ENCODE measurements at places on chromosomes 6 and 20.
A peak's percentile ranks its signal among the peaks of the same experiment; 100 is the strongest.

DNA sequence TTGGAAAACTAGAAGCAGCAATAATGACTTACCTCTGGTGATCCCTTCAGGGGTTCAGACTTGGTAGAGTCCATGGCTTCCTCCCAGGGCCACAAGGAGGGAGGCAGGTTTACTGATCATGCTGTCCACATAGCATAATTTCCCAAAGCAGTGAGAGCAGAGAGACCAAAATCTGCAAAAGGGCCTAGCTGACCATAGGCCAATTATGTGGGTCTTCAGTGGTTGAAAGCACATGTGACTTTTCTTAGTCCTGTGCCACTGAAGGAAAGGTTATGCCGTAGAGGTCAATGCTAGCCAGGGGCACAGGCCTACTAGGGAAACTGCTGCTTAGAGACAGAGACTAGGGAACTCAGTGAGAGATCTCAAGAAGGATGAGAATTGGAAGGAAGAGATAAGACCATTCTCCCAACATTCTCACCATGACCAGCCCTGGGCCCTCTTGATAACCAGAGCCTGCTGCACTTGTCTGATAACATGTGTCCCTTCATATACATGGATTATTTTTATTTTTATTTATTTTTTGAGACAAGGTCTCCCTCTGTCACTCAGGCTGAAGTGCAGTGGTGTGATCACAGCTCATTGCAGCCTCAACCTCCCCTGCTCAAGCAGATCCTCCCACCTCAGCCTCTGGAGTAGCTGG is 2.0 kb upstream of the GTPBP2 start:
- DNase-seq = no peak

GRCh38 chr6:111854683-111855082 is 18.6 kb downstream of the FYN start:
- no peak for DNase-seq

DNA sequence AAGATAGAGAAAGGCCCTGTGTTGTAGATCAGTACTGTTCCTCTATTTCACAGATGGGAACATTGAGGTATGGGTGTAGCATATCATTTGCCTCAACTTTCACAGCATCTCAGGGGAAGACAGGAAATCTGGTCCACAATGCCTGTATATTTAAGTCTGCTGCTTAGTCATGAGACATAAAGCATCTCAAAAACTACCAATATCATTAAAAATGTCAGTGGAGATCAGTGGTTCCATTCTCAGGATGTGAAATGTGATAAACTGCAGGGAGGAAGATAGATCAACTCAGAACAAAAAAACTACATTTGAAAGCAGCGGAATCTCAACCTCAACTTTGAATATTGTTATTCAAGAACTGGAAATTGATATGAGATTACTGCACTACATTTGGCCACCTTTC is 192.9 kb upstream of the PREP start:
- DNase-seq = no peak

- no peak for DNase-seq
These were observed 17.8 kb upstream of the RCAN2 start for GRCh38 chr6:46509063-46509462.

- DNase-seq = no peak
These were observed 129.2 kb downstream of the TBX18 start for GRCh38 chr6:84635081-84635761.

DNA sequence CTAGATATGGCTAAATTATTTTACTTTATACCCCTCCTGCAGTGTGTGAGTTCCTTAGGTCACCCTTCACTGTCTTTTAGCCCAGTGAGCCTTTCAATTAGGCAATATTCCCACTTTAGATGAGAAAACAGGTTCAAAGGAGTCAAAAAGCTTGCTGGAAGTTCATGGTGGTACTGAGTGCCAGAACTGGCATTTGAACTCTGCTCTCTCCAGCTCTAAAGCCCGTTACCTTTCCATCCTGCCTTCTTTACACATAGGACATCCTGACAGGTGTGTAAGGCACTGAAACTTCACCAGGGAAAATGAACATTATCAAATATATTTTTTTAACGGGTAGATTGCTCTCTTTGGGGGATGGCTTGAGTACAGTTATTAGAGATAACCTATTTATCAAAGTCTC is 11.2 kb upstream of the TMEM217 start:
- no peak for DNase-seq

DNA sequence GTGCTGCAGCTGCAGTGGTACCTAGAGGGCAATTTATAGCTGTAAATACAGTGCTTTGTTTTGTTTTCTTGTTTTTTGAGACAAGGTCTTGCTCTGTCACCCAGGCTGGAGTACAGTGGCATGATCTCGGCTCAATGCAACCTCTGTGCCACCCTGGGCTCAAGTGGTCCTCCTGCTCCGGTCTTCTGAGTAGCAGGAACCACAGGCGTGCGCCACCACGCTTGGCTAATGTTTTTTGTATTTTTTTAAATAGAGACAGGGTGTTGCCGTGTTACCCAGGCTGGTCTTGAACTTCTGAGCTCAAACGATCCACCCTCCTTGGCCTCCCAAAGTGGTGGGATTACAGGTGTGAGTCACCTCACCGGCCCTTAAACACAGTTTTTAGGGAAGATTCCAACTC is 26.8 kb downstream of the CHRNA4 start:
- DNase-seq = no peak

DNA sequence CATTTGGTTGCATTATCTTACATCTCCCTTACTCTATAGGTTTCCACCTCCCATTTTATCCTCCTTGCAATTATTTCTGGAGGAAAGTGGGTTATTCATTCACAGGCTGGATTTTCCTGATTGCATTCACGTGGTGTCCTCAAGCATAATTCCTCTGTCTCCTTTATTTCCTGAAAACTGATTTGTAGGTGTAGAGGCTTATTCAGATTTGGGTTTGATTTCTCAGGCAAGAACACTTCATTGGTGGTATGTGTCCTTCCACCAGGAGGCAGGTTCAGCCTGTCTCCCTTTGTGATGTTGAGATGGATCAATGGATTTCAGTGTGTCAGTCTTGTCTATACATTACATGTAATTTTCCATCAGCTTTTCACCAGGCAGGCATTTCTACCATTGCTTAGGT is 17.3 kb downstream of the DNPH1 start:
- DNase-seq = no peak

DNA sequence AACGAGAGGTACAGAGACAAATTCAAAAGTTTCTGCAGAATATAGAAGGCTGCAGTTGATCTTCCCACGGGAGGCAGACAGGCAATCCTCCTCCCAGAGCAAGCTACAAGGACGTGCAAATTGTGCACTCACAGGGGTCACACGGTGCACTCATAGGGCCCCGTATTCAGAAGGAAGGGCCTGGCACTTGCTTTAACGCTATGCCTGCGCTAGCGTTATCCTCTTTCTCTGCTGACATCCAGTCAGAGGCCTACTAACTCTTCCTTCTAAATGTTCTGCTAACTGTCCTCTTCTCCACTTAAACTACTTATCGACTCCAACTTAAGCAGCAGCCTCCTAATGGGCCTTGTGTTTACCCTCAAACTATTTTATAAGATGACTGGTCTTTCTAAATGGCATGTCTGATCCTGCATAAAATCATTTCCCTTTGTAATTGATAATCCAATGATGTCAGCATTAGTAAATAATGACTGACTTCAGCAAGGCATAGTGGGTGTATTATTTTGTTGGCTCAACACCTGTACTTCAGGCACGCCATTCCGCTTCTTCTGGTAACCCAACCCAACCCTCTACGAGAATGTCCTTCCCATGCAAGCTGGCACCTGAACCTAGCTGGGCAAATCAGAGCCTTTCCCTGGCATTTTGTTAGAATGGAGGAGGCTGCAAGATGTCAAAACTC is 2.2 kb downstream of the IFNGR1 start:
- DNase-seq = no peak

DNA sequence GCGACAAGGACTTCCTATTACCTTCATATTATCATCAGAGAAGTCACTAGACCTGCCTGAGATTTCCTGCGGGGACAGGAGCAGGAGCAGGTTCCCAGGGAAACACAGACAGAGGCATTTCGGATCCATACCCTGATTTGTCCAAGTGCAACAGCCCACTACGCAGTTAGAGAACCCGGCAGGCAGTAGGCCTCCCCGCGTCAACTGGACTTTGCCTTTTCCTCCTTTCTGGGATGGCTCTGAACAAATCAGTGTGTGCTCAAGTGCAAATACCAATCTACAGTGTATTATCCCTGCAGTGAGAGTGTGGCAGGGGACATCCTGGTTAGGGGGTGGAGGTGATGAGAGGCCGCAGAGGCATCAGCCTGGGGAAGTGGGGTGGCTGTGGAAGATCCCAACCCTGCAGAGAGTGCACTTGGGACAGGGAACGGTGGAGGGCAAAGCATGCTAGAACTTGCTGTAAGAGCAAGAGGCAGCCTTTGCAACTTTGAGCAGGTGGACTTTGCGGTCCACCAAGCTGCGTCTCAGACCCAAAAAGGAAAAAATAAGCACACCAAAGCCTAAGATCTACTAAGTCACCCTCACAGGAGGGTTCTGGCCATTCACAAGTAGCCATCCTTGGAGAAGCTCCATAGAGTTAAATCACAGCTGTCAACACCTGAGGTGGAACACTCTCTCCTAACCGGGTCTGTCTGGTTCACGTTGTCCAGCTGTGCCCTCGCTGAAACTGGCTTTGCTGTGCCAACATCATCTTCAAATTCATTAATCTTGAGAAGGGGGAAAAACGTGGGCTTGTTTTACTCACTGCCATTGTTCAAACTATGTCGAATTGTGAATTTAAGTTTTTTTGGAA is 159.1 kb downstream of the ZDHHC14 start:
- DNase-seq = no peak

DNA sequence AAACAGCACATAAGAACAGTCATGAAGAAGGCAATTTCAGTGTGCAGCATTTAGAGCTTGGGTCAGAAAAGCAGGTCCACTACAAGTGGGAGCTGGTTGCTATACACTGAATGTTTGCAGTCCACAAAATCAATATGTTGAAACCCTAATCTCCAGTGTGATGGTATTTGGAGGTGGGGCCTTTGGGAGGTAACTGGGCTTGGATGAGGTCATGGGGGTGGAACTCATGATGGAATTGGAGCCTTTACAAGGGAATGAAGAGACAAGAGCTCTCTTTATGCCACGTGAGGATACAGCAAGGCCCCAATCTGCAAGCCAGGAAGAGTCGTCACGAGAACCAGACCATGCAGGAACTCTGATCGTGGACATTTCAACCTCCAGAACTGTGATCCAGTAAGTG is 216.7 kb upstream of the SLC35B3 start:
- DNase-seq = no peak

GRCh38 chr20:56828402-56828801 is 199.3 kb downstream of the TFAP2C start:
- no peak for DNase-seq

DNA sequence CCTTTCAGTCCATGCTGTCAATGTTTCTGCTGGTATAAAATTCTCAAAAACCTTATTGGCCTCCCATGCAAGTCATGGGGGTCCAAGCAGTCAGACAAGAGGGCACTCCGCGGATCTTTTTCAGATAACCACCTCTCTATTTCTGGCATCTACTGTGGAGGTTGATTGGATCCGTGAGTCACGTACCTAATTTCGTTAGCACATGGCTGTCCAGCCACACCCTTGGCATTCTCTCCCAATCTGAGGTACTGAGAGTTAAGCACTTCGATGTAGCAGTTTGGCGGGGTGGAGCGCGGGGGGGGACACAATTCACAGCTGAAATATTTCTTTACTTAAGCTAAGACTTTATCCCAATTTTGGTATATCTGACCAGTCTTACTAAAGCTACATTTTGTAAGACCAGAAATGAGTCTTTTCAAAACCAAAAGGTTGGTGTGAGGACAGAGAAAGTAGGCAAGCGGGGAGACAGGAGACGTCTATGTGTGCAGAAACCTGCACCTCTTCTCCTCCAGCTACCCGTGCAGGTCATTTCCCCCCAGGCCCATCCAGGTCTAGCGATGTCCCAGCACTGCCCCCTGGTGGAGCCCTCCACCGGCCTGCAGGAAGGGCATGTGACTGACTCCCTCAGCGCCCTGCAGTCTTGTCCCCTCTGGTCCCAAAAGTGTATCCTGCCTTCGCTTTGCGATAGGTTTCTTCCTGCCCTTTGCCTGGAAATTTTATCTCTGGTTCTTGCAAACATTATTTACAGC is 113.1 kb downstream of the ADAT2 start:
- DNase-seq = peak; percentile 59

GRCh38 chr20:32839227-32839981 is 19.3 kb upstream of the EFCAB8 start:
- no peak for DNase-seq

DNA sequence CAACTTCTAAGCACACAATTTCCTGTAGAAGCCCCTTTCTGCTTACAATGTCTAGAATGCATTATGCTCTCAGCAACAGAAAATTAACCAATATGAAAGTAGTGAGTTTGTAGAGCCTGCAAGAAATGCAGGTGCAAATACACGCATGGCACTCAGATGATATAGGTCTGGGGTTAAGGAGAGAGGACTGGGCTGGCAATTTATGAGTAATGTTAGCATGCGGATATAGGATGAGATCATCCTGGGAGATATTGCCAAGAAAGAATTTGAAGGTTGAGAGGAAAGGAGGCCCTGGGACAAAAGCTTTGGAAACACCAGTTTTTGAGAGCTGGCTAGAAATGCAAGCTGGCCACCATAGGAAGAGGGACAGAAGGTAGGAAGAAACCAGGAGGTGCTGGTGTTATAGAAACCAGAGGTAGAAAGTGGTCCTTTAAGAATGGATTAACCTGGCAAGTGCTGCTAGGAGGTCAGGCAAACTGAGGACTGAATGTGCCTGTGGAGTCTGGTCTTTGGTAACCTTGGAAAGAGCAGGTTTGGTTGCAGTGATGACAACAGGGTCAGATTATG is 183.2 kb upstream of the MYLIP start:
- no peak for DNase-seq

GRCh38 chr6:72999995-73000394 is 225.3 kb downstream of the KHDC1L start:
- DNase-seq = no peak

DNA sequence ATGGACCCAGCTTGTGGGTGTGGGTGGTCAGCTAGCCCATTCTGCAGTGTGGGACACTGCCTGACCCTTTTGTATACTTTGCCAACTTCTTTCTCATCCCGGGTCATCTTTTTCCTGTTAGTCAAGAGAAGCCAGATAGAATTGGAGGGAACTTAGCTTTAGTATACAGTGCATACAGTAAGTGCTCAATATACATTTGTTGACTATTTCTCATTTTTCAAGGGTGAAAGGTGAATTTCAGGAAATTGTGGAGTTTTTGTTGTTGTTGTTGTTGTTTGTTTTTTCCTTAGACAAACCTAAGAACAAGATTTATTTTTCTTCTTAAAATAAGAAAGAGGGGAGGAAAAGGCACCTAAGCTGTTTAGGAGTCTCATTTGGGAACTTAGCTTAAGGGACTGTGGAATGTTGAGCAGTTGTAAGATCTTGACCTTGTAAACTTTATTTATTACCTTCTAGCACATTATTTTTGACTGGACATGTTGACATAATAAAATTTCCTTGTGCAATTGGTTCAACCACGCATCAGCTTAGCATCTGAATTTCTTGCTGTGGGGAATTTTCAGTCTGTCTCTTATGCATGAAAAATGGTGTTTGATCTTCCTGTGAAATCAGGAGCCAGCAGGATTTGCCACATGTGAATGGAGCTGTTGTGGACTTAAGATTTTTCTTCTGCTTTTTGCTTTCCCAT is 113.6 kb downstream of the ARID1B start:
- DNase-seq = no peak

DNA sequence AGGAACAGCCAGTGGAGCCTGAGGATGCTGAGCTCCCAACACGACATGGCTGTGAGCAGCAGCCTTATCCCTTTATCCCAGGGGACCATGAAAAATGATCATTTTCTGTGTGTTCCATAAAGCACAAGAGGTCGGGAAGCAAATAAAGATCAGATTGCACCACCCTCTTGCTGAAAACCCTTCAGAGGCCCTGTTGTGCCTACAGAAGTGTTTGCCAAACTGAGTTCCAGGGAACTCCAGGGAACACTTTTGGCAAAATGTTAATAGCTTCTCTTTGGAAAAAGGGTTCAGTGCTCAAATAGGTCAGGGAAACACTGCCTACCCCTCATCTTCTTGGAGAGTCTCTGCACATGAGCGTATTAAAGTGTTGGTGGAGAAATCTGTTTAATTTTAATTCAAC is 24.4 kb downstream of the ARMC2 start:
- no peak for DNase-seq
